Fibroblast of skin of right biceps (primary cell): ENCODE measurements at places on chromosomes 2 and 18.

GRCh38 chr2:135638825-135639224, 102.8 kb upstream of the UBXN4 start:
- DNase-seq, result no peak

DNA sequence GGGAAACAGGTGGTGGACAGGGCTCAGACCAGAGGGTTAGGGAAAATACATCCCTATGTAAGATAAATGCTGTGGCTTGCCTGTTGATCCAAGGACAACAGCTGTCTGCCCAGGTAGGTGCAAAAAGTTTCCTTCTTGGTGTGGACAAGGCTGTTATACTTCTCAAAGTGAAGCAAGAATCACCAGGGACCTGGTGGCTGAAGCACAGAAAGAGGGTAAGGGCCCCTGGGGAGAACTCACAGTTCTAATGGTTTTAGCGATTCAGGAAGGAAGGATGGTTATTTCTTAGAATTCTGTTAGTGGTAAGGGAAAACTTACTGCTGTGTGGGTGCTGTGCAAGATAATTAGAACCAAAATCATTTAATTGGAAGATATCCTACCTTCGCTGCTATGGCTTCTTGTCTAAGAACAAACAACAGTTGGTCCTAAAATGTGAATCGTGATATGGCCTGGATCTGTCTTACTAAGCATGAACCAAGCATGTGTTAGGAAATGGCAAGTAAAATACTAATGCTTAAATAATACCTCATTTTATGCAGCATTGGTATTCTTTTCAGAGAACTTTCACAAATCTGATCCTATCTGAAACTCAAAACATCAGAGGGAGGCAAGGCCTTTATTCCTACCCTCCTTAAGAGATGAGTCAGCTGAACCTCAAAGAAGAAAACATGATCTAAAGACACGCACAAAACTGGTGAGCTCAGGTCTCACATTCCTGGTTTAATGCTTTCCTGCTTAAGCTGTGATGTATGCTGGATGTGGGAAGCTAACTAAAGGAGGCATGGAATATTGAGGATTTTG, 159.2 kb upstream of the THUMPD2 start:
- peak; percentile 97 for DNase-seq

- DNase-seq, result no peak
Measured at GRCh38 chr2:217475101-217475500, 527.7 kb downstream of the TNS1 start.

DNA sequence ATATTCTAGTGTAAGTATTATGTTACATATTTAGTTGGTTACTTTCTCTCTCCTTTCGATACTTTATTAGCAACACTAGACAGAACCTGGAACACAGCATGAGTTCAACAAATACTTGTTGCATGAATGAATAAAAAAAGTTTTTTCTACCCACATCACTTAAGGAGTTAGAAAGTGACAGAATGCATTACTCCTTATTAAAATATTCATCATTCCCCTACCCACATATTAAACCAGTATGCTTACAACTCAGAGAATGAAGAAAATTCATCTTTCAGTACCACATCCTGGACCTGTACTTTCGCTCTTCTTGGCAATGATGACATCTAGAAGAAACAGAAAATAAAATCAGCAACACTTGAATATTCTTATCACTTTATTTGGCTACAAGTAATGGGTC, 6.0 kb downstream of the SRBD1 start:
- DNase-seq, result peak; percentile 19

DNA sequence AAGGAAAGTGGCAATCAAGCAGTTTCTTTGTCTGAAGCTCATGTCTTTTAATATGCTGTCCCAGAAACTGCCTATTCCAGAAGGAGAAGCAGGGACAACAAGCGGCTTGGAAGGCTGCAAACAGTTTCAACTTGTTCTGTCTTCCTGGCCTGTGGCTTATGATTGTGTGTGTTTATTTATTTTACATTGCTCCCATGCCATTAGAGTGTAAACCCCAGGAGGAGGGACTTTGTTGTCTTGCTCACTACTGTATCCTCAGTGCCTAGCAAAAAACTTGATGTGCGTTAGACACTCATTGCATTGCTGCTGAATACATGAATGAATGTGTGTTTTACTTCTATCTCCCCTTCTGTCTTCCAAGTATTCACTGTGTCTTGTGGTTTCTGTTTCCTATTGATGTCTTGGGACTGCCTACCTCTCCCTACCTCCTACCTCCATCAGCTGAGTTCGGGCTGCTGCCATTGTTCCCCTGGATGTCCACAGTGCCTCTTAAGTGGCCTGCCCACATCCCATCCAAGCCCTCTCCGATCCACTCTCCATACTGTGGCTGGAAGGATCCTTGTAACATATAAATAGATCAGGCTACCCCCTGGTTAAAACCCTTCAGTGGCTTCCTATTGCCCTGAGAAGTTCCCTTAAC, 261.4 kb downstream of the DYSF start:
- DNase-seq, result no peak

GRCh38 chr2:226031647-226032501, 632.4 kb downstream of the NYAP2 start:
- DNase-seq, result peak; percentile 50

DNA sequence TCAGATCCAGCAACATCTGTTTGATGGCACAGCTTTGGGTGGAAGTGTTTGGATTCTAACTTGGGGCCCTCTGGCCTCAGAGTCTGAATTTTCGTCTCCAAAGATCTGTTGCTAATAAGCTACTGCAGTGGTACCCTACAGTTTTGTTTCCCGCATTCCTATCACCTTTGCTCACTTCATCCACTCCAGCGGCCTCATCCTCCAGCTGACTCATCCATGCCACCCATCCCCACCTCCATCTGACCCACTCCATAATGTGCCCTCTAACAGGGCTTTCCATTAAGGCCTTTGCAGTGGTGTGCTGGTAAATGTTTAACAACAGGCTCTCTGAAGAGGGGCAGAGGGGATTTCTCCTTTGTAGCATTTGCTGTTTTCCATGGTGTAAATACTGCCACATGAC, 225.5 kb downstream of the TGIF1 start:
- DNase-seq, result peak; percentile 50

- DNase-seq, result no peak
Measured at GRCh38 chr2:23916727-23917405, 10.1 kb downstream of the ATAD2B start.

DNA sequence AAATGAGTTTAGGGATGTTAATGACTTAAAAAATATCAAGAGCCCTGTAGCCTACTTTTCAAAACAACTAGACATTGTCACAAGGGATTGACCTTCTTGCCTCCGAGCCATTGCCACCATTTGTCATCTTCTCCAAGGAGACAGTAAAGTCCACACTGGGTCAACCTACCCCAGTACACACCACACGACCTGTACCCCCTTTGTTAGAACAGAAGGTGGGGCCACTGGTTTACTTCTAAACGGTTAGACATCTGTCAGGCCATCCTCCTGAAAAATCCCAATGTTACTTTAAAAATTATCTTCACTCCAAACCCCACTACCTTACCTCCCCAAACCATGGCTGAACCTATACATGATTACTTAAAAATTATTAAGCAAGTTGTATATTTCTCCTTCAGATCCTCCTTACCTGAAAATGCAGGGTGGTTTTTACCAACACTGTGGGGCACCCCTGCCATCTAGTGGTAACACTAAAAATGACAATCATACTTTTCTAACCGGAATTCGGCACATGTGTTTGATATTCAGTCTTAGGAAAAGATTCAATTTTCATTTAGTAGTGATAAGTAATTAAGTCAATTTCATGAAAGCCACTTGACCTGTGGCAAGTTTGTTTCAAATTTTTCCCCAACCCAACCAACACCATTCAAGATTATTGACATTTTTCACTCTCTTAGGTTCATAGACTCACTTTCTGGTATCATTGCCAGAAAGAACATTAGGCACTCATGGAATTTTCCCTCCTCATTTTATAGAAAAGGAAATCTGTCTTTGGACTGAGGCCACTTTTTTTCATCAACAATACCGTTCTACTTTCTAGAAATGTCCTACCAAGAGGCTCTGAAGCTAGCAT, 265.3 kb upstream of the PKDCC start:
- DNase-seq, result peak; percentile 23

GRCh38 chr2:25228848-25229278, 60.5 kb upstream of the POMC start:
- DNase-seq, result peak; percentile 85

GRCh38 chr2:124289615-124290014, 264.5 kb downstream of the CNTNAP5 start:
- DNase-seq, result no peak

GRCh38 chr2:118223992-118224894, 136.0 kb downstream of the INSIG2 start:
- DNase-seq, result peak; percentile 51

DNA sequence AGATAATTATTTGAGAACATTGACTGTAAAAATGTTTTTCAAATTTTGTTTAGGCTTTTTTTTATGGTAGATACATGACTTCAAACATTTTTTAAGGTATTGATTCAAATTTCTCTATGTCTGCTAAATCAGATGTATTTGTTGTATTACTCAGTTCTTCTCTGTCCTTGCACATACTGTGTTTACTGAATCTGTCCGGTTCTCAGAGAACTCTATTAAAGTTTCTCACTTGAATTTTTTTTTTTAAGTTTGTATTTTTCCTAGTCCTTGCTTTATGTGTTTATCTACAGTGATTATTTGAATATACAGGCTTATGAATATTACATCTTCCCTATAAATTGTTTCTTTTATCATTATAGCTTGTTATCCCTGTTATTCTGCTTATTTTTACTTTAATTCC, 5.3 kb downstream of the SEPTIN2 start:
- DNase-seq, result no peak

GRCh38 chr2:141652308-141652707, 478.5 kb downstream of the LRP1B start:
- no peak for DNase-seq

DNA sequence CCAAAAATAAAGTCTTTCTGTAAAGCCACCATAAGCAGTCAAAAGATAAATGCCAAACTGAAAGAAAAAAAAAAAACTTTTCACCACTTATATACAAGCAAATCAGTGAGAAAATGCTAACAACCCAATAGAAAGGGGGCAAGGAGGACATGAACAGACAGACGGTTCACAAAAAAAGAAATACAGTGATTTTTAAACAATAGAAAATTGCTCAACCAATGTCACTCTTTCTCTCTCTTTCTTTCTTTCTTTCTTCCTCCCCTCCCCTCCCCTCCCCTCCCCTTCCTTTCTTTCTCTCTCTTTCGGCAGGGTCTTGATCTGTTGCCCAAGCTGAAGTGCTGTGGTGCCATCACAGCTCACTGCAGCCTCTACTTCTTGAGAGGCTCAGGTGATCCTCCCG, 28.8 kb upstream of the SPATA3 start:
- no peak for DNase-seq

DNA sequence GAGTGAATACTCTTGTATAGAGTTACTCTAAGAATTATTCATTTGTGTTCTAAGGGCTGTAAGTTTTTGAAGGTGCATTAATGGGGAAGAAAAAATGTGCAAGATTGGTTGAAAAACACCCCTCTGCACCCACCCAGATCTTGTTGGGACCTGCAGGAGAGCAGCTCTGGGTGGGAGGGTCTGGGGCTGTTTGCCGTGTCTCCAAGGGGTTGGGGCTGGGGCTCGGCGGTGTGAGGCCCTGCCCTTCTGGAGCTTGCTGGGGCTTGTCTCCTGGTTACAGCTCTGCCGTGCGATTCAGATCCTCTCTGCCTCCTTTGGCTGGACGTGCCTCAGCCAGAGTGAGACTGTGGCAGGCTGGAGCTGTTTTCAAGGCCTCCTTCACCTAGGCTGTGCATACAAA, 26.1 kb downstream of the IGFBP2 start:
- DNase-seq, result no peak

DNA sequence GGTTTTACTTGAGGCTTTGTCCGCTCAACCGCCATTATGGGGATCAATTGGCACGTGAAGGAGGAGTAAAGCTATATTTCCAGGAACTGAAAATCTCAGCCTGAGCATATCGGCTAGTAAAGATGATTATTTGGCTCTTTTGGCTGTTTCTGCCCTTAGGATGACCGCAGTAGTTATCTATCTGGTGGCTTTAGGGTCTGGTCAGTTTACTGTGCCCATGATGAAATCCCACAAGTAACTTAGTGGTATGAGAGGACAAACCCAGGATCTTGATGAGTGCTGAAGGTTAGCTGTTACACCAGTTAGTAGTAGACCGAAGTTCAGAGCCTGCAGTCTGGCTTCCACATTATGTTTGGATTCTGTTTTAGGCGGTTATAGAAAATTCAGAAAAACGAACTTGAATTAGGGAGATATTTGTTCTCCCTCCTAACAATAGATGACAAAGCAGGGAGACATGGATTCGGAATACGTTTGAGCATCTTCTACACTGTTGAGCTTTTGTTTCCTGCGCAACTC, 1.2 kb downstream of the MAT2A start:
- no peak for DNase-seq

DNA sequence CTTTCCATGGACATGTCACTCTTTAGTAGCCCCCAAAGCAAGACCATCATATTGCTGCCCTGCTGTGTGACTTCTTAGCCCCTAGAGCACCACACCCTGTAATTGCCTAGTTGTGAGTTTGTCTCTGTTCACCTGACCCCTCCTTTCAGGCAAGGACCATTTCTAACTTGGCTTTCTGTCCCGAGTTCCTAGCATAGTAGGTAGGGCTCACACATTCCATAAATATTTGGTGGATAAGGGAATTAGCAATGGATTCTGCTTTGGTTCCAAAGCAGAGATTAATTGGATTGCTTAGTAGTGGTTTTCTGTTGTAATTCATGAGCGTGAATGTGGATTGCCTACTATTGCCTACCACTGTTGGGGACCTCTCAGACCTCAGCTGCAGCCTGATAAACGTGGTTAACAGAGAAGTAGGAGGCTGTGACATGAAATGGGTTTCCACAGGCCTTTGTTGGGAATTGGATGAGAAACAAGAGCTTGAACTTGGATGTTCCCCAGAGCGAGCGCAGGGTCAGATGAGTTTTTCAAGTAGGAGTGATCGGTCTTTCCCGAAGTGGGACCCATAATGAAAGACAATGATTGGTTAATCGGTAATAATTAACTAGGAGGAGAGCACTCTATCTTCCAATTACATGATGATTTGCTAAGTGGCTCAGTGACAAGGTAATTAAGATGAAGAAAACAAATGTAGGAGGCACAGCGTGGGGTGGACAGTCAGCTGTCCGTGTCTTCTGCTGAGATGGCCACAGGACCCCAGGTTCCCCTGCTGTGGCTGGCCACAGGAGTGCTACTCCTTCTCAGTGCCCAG, 13.4 kb upstream of the UGT1A1 start:
- DNase-seq, result no peak

- DNase-seq, result peak; percentile 61
Measured at GRCh38 chr2:66428986-66429612, 5.8 kb upstream of the MEIS1 start.

DNA sequence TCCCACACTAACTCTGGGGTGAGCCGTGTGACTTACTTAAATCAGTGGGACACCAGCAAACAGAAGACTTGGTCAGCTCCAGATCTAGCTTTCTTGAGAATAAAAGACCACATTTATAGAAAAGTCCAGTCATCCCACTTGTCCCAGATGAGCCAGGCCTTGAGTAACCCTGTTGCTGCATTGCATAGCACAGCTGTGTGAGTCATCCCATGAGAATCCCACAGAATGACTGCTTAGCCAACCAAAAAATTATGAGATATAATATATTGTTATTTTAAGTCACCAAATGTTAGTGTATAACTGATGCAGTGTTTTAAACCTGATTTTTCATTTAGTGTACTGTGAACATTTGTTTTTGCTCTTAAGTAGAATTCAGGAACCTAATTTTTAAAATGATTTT, 94.2 kb upstream of the FSHR start:
- DNase-seq, result peak; percentile 97

- DNase-seq, result no peak
Measured at GRCh38 chr2:151853070-151853758, 25.0 kb upstream of the ARL5A start.

- DNase-seq, result no peak
Measured at GRCh38 chr2:196365923-196366322, 194.5 kb upstream of the STK17B start.

- DNase-seq, result peak; percentile 74
Measured at GRCh38 chr2:17851731-17852585, 26.5 kb upstream of the KCNS3 start.

- DNase-seq, result no peak
Measured at GRCh38 chr18:13366962-13367892, 148.7 kb downstream of the LDLRAD4 start.
